ENCODE measurements at places on chromosomes 3 and 15. TPM values are rescaled to one million over a fixed set of nuclear protein-coding genes. Genes with fewer than 3 reads are reported as not detected.

DNA sequence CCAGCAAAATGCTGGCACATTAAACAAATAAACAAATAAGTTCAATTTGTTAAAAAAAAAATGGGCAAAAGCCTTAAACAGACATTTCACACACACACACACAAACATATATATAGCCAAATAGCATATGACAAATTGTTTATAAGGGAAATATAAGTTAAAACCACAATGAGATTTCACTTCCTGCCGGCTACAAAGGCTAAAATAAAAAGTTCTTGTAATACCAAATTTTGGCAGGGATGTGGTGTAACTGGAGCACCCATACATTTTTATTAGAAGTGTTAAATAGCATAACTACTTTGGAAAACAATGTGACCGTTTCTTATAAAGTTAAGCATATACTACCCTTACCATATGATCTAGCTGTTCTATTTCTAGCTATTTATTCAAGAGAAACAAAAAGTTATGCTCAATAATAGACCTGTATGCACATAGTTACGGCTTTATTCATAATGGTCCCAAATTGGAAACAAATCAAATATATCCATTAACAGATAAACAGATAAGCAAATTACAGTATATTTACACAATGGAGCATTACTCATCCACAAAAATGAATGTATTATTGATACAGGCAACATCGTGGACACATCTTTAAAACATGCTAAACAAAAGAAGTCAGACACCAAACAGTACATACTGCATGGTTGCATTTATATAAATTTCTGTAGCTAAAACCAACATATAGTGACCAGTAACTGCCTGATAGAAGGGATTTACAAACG lies 93.9 kb downstream of the EOMES start:
- H3K27me3 ChIP-seq, result peaks cover 3% of the 10 kb centered on the region
- no peaks in the 10 kb centered on the region for H3K36me3 ChIP-seq
- H3K4me3 ChIP-seq, result no peak overlapping the region
- H3K27ac ChIP-seq, result no peak overlapping the region
- DNase-seq, result no peak

DNA sequence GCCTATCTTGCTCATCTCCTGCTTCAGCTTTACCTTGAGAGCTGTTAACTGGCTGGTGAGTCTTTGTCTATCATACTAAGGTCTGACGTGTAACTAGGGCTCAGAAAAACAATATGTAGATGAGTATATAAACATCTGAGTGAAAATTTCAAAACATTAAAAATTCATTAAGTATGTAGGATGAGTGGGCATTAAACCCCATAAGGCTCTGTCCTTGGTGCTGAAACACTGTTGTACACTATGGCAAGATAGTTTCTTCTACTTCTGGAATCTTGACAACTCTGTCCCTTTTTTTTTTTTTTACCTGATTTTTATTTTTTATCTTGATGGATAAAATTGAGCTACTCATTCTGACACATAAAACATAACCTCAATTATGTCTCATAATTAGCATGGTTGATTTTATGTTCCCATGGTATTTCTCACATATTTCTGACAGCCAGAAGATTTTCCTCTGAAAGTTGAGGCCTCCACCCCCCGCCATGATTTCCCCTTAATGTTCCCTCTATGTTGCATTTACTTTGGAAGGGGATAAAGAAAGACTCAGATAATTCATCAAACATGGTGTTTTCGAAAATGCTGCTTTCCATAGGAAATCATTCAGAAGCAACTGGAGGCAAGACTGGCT lies 54.3 kb downstream of the DGKG start:
- H3K27me3 ChIP-seq, result peaks cover 17% of the 10 kb centered on the region
- H3K27ac ChIP-seq, result no peak overlapping the region
- H3K36me3 ChIP-seq, result no peaks in the 10 kb centered on the region
- H3K4me1 ChIP-seq, result no peaks in the 10 kb centered on the region
- H3K4me3 ChIP-seq, result no peak overlapping the region

- DNase-seq, result no peak
- no peak overlapping the region for H3K27ac ChIP-seq
- H3K27me3 ChIP-seq, result no peaks in the 10 kb centered on the region
Measured at GRCh38 chr15:68990992-68991500, 23.4 kb upstream of the NOX5 start.

Gene ZBED2
- total RNA-seq, result not detected

GRCh38 chr3:42745291-42745745 lies 27.7 kb downstream of the CCDC13 start:
- no peak for DNase-seq
- no peaks in the 10 kb centered on the region for H3K27me3 ChIP-seq
- H3K27ac ChIP-seq, result no peak overlapping the region
- no peak overlapping the region for H3K4me3 ChIP-seq

Gene GHSR
- not detected for total RNA-seq

DNA sequence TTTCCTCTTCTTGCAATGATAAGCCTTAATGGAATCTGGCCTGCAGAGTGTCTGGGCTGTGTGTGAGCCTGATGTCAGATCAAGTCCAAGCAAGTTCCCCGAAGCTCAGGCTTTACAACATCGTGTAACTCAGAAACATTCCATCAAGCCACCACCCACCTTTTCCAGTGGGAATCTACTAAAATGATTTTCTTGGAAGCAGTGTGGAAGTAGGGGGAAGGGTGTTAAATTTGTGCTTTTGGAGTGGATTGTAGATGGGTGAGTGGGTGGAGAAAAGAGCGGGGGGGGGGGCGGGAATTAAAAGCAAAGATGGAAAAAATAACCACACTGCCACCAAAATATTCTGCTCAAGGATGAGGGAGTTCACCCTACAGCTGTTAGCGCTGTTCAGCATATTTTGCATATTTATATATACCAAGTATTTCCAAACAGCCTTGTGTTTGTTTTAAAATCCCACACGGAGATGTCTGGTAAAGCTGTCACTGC lies 53.6 kb downstream of the VGLL3 start:
- H3K27ac ChIP-seq, result no peak overlapping the region
- no peak for DNase-seq
- H3K4me1 ChIP-seq, result peaks cover 4% of the 10 kb centered on the region
- H3K4me3 ChIP-seq, result no peak overlapping the region

- H3K36me3 ChIP-seq, result no peaks in the 10 kb centered on the region
- no peak for DNase-seq
- peaks cover 59% of the 10 kb centered on the region for H3K4me1 ChIP-seq
- peak overlapping the region; percentile 79 for H3K27ac ChIP-seq
- H3K27me3 ChIP-seq, result no peaks in the 10 kb centered on the region
- H3K4me3 ChIP-seq, result no peak overlapping the region
Measured at GRCh38 chr3:159860269-159861116, 128.1 kb upstream of the IL12A start.

DNA sequence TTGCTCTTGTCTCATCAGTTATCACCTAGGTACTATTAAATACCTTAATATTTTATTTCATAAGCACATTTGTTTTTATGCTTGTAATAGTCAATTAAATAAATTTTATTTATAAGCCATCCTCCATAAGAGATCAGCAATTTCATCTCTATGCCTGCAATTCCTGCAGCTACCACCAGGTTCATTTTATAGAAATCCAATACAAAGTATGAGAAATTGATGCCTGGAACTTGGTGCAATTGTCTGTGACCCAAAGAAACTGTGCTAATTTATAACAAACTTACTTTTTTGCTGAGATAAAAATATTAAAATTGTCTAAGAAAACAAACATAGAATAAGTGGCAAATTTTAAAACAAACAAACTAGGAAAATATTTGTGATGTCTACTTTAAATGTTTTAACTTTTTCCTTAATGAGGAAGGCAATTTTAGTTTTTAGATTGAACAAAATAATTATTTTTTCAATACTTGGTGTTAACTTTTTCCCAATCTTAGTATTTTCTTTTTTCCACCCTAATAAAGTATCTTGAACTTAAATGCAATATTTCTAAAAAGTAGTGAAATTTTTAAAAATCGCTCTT lies 1026.6 kb downstream of the ROBO1 start:
- peaks cover 17% of the 10 kb centered on the region for H3K36me3 ChIP-seq
- no peak for DNase-seq
- H3K4me3 ChIP-seq, result no peak overlapping the region
- no peaks in the 10 kb centered on the region for H3K27me3 ChIP-seq

DNA sequence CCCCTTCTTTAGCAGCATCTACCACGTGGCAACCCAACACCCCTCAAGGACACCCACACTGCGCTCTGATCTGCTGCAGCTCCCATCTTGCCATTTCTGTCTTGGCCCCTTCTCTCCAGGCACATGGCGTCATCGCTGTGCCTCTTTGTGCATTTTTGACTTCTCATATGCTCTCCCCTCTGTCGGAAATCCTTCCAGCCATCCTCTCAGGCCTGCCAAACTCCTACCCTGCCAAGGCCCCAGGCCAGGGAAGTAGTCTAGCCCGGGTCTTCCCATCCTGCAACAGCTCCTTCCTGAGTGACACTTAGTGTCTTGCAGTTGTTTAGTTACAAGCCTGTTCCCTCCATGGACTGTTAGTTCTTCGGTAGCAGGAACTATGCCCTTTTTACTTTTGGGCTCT lies 34.0 kb upstream of the CTXND1 start:
- H3K27me3 ChIP-seq, result no peaks in the 10 kb centered on the region
- DNase-seq, result no peak
- H3K27ac ChIP-seq, result no peak overlapping the region
- peaks cover 10% of the 10 kb centered on the region for H3K4me1 ChIP-seq
- no peak overlapping the region for H3K4me3 ChIP-seq
